Stimulated activated CD8-positive, alpha-beta memory T cell treated with anti-CD3 and anti-CD28 coated beads, Interleukin-12 subunit alpha, Interleukin-12 subunit beta, amount 100 ng/mL, for 4 hours (primary cell): ENCODE measurements at places on chromosomes 4 and X.

GRCh38 chrX:50002067-50002714, 79.8 kb downstream of the CLCN5 start:
- no peak for DNase-seq

DNA sequence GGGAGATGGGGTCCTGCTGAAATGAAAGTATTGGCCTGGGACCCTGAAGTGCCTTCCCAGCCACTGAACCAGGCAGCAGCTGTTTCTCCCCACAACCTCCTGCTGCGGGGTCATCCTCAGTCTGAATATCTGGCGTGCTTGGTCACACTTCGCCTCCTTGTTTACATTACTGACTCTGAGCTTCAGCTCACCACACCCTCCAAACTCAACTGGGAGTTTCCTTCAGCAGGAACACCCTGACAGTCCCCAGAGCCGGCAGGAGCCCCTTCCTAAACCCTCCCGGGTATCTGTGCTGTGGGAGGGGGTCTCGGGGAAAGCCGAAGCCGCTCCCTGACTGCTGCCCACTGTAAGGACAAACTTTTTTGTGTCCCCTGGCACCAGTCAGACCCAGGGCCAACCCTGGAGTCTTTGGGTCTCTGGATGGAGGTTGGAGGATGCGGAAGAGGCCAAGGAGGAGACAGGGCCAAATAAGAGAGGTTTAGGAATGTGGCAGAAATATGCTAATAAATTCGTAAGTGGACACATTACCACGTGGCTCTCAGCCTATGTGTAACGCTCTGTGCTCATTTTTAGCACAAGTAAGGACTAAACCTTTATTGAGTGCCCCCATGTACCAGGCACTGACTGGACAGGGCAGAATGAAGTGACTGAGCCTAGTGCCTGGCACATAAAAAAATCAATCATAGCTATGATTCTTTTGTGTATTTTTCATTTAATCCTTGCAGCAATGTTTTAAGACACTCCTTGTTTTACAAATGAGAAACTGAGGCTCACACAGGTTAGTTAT, 20.7 kb downstream of the FHDC1 start:
- DNase-seq: no peak

- no peak for DNase-seq
These were observed 88.0 kb upstream of the TRIM2 start for GRCh38 chr4:153116291-153116680.

- DNase-seq: no peak
These were observed 10.5 kb upstream of the EIF4E start for GRCh38 chr4:98939438-98939837.

DNA sequence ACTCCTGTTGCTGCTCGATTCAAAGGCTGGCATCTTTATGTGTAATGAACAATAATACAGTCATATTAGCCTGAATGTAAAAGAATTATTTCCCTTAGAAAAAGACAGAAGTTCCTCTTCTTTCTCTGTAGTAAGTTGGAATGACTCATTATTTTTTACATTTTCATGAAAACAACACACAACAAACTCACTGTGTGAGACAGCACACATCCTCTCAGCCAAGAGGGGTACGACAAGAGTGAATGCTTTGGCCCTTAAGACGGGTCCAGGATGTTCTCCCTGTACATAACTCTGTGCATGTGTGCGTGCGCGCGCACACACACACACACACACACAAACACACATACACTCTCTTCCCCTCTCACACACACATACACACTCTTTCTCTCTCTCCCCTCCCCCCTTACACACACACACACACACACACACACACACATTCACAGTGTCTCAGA, 72.8 kb downstream of the MANBA start:
- DNase-seq: no peak
